ENCODE measurements at places on chromosomes 11 and 22.

- no peak for DNase-seq
Measured at GRCh38 chr11:33211153-33211552, 46.0 kb upstream of the HIPK3 start.

DNA sequence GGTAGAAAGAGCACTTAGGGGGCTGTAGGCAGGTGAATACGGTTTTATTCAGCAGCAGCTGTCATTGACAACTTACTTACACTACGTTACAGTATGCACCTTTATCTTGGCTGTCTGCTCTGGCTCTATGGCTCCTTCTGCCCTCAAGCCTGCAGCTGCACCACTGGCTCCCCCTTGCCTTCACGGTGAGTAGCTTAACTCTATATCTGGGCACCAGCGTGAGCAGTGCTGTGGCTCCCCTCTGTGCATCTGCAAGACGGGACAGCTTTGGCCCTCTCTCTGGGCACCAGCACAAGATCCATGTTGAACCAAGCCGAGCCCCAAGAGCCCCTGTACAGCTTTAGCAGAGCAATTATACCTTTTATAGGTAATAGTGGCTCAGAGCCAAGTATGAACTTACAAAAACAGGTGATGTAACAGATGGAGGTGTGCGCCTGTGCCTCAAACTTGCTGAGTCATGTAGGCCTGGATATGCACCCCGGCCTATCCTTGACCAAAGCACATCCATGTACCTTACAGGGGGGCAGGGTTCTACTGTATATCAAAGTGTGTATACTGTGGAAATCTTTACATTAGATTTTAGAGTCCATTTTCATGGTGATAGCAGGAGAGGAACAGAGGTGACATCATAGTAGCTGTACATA, 96.9 kb upstream of the CTSC start:
- no peak for DNase-seq

- no peak for DNase-seq
Measured at GRCh38 chr11:33598426-33599069, 102.1 kb downstream of the C11orf91 start.

DNA sequence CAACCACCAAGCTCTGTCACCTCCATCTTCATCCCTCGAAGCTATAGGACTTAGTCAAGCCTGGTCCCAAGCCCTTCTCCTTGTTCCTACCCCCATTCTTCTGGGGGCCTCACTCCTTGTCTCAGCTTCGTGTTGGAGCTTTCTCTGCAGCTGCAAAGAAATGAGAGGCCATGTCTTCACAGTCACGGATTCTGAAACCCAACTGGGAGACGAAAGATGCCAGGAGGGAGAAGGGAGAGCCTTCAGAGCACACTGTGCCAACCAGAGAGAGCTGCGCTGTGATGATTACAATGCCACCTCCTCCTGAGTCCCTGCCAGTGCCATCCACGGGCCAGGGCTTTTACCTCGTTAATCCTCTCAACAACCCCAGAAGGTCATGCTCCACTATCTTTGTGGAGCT, 469.3 kb downstream of the TBC1D22A start:
- no peak for DNase-seq

DNA sequence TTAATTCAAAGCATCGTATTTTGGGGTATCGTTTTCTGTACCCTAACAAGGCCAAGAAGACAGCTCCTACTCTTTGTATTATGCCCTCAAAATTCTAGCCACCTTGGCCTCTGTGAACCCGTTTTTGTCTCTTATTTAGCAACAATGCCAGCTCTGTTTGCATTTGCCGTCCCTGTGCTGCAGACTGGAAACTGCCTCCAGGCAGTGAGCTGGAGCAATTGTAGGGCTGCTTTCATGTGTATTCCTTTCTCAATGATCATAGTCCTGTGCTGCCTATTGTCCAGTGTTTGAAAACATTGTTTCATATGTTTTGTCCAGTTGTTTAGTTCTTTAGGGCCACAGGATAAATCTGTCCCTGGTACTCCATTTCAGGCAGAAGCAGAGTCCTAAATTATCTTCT, 19.9 kb upstream of the BACE1-AS start:
- no peak for DNase-seq

DNA sequence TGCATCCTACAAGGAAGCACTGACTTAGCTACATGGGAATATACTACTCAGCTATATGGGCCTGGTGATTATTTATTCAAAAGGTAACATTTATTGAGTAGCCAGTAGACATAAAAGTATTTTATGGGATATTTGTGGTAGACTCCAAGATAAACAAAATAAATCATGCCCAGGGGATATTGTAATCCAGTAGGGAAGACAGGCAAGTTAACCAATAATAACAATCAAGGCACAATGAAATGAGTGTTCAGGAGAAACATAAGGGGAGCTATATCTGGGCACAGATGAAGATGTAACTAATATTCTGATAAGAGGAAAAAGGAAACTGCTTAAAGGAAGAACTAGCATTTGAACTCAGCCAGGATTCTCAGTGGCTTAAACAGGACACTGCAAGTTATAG, 161.4 kb upstream of the MTNR1B start:
- DNase-seq = no peak

DNA sequence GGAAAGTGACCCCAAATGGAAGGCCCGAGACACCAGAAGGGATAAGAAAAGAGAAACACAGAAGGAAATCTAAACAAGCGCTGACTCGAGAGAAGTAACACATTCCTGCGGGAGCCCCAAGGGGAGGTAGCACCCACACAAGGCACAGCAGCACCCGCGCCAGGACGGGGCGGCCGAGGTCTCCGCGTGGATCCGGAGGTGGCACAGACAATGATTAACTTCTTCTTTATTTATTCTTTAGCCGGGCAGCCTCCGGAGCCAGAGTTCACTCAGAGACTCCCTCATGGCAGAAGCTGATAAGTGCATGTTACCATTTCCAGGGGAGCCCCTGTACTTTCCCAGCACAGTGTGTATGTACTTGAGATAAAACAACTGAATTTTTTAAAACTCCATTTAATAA, 5.1 kb downstream of the TOLLIP start:
- DNase-seq = no peak

GRCh38 chr22:39959640-39960447, at the start of gene TMA7B:
TMA7B (plus strand) TSS chr22:39960397; CDS start chr22:39964375, 3,978 bp downstream.
- peak; percentile 78 for DNase-seq

GRCh38 chr11:133065847-133066485, 466.3 kb downstream of the OPCML start:
- DNase-seq = peak; percentile 63

GRCh38 chr11:134471087-134471715, 59.2 kb upstream of the B3GAT1 start:
- DNase-seq = no peak

- DNase-seq = no peak
Measured at GRCh38 chr11:120086651-120087050, 51.3 kb downstream of the TRIM29 start.

GRCh38 chr11:79678780-79679452, 238.1 kb upstream of the TENM4 start:
- DNase-seq = no peak

DNA sequence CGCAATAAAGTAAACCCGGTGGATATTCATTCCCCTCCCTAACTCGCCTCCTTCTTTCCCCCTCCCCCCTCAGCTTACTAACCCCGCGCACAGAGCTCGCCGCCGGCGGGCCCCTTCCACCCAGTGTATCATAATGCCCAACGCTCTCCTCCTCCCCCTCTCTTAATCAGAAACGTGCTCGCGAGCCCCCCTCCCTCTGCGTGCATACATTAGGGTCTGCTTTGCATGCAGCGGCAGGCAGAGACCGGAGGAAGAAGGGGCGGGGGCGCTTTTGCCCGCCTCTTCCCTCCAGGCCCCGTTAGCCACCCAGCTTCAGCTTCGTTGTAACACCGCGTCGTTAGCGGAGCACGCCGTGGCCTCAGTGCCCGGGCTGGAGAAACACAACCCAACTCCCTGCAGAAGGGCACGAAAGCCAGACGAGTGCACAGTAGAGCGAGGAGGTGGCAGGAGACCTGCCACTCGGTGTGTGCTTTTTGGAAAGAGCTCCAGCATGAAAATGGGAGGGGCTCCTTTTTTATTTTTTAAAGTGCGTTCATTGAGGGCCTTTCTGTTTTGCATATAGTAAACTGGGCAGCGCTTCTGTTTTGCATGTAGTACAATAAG, 901 bp upstream of the KMT2A start:
- peak; percentile 44 for DNase-seq
